ENCODE measurements at places on chromosomes 2 and 18.
A peak's percentile ranks its signal among the peaks of the same experiment; 100 is the strongest.

DNA sequence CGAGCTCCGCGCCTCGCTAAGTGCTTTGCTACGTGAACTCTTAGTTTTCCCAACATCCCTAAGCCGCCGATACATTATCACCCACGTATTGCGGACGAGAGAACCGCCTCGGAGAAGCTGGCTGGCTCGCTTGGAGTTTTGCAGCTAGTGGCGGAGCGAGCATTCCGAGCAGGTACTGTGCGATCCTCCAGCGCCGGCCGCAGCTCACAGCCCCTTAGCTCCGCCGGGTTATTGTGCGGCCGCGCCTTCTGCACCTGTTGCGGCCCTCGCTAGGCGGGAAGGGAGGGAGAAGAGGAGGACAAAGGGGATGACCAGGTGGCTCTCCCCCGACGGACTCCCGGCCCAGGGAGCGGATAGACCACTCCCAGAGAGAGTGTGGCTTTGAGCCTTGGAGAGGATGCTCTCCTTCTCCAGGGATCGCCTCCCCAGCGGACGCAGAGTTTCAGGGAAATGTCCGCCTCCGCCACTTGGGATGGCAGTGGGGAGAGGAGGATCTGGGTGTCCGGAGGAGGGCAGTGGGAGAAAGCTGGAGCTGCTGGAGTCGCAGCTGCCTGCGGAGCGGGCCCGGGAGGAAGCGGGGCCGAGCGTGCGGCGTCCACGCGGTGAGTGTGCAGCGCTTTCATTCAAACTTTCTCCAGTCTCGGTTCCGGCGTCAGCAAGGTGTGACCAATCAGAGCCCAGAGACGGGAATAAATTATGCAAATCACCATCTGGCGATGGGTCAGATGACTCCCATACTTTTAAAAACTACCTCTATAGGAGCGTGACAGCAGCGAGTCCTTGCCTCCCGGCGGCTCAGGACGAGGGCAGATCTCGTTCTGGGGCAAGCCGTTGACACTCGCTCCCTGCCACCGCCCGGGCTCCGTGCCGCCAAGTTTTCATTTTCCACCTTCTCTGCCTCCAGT lies at the start of gene LIPG:
Gene LIPG, plus strand, starts transcription at position 769 of the 905 bp plus-strand sequence. CDS start 252 bp downstream, outside the sequence.
- DNase-seq, result peak; percentile 79

DNA sequence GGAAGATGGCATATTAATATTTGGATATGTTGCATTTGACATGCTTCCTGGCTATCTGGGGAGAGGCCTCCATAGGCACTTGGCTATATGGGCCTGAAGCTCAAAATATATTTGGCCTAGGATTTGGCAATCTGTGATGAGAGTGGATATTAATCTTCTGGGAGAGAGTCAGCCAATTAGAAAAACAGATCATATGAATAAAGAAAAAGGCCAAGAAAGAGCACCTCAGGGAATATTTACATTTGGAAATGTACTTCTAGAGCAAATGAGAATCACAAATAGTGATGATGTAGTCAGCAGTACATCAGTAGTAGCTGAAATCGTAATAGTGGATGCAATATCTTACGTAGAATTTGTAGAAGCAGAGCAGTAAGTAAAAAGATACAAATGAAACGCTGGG lies 277.0 kb downstream of the CTNNA2 start:
- DNase-seq, result no peak

DNA sequence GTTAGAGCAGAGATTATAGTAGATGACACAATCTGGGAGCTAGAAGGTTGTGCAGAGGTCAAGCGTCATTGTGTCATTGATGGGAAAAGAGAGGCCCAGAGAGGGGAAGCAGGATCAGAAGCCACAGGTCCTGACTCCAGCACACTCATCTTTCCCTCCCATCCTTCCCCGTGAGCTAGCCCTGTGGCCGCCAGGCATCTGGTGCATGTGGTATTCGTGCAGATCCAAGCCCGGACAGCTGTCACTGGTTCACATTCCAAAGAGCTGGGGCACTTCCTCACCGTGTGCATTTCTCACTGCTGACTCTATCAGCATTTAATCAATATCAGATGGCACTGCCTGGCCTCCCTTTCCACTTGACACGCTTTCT lies 94.1 kb upstream of the THOC1 start:
- DNase-seq, result peak; percentile 33

GRCh38 chr18:42792731-42793130 lies 322.8 kb downstream of the RIT2 start:
- DNase-seq, result no peak

- no peak for DNase-seq
Observed at GRCh38 chr2:70471129-70471528, 82.5 kb downstream of the TGFA start.

GRCh38 chr2:214481204-214481603 lies 70.3 kb downstream of the VWC2L start:
- no peak for DNase-seq

DNA sequence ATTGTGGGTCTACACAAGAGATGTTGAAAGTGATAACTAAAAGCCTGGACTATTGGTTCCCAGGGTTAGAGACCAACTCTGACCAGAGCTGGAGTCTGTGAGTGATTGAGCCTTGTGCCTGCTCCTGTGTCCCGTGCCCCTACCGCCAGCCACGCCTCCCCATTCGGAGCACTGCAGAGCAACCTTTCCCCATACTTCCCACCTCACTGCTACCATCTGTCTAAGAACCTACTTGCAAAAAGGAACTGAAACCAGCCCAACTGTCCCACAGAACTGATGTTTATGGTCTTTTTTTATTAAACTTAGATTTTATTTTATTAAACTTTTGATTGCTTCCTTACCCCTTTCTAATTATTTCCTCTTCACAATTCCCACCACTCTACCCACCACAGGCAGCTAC lies 300.3 kb upstream of the MGAT5 start:
- no peak for DNase-seq

DNA sequence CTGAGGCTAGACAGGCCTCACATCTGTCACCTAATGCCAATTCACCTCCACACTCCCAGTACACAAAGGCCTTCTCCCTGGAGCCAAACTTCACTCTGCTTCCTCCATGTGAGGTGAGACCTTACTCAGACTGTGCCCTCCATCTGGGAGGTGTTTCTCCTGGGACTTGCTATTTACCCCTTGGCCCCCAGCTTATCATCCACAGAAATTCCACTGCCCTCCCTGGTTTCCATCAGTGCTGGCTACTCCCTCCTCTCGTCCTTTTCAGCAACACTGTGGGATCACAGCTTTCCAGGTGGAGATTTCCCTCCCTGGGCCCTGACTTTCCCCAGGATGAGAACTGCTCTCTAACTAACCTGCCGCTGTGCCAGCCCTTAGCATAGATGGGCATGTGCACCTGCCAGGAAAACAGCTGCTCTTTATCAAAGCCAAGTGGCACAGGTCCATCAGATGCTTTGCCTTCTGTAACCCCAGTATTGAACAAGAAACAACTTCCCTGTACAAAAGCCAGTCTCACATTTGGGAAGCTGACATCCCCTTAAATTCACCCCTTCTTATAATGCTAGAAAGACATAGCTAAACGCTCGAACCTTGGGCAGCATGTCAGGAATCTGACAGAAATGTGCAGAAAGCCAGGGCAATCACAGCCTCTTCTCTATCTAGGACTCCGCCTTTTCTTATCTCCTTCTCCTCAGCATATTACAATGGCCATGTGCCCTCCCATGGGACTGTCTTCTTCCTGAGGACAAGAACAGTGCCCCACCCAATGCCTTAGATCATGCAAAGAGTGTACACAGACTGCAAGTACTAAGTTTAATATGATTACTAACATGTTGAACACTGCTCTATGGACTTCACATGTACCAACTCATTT lies 535.5 kb upstream of the ID2 start:
- no peak for DNase-seq

DNA sequence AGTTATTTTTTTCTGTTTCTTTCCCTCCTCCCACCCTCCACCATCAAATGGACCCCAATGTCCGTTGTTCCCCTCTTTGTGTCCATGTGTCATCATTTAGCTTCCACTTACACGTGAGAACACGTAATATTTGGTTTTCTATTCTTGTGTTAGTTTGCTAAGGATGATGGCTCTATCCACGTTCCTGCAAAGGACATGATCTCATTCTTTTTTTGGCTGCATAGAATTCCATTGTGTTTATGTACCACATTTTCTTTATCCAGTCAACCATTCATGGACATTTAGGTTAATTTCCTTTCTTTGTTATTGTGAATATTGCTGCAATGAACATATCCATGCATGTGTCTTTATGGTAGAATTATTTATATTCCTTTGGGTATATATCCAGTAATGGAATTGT lies 91.3 kb upstream of the TNP1 start:
- DNase-seq, result no peak

- no peak for DNase-seq
Observed at GRCh38 chr2:190466819-190467446, 58.8 kb downstream of the MFSD6 start.

- no peak for DNase-seq
Observed at GRCh38 chr18:30439174-30439573, 603.4 kb downstream of the DSC3 start.

DNA sequence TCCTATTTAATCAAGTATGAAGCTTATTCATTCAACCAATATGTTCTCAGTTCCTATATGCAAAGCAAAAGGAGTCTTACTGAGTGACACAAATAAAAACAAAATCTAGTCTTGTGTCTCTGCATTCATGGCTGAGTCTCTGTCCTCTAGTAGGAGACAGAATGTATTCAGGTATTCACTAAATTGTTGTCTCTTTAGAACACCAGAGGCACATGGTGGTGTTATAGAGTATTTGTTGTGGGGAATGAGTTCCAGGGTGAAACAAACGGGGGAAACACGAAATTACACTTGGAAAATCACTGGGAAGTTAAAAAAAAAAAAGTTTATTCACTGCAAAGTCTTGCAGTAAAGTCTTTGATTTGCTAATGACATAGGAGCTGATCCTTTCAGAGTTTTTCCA lies 131.7 kb upstream of the FSHR start:
- DNase-seq, result no peak

DNA sequence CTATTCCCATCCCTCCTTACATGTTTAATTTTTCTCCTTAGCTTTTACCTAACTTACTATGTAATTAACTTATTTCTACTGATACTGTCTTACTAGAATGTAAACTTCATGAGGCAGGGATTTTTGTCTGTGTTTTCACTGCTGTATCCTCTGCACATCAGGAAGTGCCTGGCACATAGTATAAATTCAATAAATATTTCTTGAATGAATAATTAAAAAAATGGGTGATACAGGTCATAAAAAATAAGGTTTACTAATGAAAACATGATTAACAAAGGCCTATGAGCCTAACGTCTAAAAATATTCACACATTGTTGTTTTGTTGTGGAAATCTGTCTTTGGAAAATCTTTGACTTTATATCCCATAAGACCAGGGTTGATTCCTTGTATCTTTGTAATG lies 4.5 kb downstream of the RBKS start:
- DNase-seq, result no peak

DNA sequence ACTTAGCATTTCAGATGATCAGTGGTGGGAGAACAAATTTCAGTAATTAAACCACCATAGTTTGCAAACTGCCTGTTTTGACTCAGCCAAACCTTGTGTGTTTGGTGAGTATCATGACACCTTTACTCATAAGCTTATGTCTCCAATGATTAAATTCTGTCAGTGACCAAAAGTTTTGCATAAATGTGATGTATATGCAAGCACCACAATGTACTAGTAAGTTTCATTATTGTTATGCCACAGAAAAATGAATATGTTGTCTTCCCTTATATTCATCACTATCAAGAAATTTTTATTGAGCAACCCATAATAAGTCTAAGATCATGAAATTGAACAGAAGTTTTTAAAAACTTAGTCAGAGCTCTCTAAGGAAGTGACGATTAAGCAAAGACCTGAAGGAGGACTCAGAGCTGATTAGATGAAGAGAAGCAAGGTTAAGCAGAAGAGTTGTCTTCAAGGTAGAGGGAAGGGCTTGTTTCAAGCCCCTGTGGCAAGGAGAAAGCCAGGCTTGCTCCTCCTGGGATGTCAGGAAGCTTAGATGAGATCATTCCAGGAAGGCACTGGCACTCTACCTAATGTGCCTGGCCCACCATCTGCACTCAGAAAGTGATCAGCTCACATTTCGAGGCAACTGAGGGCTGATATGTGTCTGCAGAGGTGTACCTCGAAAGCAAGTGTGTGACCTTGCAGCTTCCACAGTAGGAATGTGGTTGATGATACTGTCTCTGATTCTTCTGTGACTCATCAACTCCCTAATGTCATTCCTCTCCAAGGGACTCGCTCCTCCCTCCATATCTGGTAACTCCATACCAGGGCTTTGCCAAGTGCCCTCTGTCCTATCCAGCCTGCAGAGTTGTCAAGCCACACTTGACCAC lies 54.7 kb downstream of the KCTD18 start:
- DNase-seq, result no peak

DNA sequence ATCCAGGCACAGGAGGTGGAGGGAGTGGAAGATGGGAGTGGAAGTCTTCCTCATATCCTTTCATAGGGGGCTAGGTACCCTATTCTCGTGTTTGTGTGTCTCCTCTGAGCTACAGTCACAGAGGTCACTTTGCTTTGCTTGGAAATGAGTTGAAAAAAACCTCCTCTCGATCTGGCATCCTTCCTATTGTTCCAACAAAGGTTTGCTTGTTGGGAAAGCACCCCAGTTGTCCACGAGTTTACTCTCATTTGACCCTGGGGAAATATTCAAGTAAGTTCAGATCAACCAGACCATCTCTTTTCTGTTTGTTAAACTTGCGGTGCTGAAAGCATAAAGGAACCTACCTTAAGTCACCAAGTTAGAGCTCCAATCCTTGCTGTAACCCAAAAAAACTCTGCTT lies 59.3 kb downstream of the ARHGEF33 start:
- no peak for DNase-seq

DNA sequence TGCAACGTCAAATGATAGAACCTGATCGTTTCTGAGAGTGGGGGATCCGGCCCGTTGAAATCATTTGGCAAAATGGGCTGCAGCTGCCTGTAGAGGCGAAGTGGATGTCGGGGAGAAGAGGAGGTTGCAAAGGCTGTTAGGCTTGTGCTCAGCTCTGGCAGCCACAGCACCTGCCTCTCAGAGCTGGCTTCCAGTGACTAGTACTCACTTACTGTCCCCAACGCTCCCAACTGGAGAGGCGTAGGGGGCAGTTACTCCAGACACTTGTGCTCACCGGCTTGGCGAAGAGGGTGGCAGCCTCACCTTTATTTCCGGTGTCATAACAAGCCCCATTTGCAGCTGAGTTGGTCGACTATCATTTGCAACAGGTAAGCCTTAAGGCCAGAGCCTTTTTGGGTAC lies 37.9 kb downstream of the NCK2 start:
- no peak for DNase-seq

DNA sequence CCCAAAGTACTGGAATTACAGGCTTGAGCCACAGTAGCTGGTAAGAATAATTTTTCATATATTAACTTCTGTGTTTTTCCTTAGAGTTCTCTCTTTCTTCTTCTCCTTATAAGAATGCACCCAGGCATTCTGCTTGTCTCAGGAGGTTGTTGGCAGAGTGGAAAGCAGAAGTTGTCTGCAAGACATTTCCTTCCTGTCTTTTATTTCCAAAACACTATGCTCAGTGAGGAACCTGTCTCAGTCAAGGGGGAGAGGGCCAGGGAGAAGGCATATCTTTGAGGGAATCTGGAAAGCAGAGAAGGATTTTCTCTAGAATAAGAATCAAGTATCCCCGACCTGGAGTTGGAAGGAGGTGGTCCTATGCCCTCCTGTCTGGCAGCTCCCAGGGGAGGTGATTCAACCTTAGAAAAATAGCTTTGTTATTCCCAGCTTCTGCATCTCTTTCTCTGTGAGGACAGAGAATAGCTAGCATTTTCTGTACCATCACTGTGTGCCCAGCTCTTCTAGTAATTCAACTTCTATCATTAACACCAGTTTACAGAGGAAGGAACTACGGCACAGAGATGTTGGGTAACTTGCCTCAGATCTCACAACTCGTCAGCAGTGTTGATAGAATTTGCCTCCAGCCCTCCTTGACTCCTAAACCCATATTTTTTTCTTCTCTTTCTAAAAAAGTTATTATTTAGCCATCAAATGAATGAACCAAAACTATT lies 3.8 kb upstream of the LPIN2 start:
- no peak for DNase-seq

GRCh38 chr2:73986085-73986681 lies 1.5 kb downstream of the TET3 start:
- DNase-seq, result no peak
